ENCODE measurements at places on chromosomes 16 and 17.

- no peak for DNase-seq
Measured at GRCh38 chr16:70483426-70483825, 29.0 kb downstream of the FCSK start.

DNA sequence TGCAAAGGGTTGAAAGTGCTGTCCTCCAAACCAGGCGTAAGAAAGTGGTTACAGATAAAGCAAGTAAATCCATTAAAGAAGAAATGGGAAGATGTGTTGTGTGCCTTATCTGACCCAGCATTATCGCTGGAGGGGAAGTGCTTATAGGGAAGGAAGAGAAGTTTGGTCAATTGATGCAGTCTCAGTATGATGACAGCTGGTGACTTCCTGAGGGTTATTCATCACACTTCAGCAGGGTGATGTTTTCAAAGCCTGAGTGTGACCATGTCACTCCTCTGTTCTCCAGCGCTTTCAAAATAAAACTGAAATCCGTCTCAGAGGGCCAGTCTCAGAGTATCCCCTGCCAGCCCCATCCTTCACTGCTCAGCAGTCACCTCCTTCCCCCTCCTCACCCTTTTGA, 505.4 kb upstream of the RBFOX1 start:
- DNase-seq, result no peak

GRCh38 chr16:17827313-17827712, 356.6 kb upstream of the XYLT1 start:
- peak; percentile 62 for DNase-seq

DNA sequence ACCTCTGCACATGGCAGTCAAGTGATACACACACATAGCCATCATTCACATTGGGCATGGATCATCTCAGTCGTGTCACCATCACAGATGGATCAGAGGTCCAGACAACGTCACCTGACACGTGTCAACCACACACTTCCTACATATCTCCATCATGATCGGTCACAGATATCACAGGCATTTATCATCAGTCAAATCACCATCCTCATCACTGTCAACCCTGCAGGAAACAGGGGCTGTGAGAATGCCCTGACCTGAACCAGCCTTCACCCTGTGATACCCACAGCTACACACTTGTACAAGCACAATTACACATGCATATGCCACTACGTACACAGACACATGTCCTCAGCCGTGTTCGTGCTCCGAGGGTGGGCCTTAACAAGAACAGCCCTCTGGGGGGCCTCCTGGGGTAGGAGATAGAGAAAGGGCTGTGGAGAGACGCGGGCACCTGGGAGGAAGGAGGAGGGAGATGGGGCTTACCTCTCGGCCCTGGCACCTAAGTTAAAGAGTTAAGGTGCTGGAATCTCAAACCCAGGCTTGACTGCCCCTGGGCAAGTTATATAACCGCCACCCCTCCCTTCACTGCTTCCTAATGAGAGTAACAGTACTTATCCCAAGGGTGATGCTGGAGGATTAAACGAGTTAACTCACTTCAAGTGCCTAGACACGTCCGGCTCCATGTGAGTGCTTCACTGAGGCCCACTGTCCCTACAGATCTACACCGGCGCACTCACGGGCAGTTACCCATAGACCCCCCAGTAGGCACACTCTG, 1.1 kb downstream of the SLC12A4 start:
- peak; percentile 28 for DNase-seq

DNA sequence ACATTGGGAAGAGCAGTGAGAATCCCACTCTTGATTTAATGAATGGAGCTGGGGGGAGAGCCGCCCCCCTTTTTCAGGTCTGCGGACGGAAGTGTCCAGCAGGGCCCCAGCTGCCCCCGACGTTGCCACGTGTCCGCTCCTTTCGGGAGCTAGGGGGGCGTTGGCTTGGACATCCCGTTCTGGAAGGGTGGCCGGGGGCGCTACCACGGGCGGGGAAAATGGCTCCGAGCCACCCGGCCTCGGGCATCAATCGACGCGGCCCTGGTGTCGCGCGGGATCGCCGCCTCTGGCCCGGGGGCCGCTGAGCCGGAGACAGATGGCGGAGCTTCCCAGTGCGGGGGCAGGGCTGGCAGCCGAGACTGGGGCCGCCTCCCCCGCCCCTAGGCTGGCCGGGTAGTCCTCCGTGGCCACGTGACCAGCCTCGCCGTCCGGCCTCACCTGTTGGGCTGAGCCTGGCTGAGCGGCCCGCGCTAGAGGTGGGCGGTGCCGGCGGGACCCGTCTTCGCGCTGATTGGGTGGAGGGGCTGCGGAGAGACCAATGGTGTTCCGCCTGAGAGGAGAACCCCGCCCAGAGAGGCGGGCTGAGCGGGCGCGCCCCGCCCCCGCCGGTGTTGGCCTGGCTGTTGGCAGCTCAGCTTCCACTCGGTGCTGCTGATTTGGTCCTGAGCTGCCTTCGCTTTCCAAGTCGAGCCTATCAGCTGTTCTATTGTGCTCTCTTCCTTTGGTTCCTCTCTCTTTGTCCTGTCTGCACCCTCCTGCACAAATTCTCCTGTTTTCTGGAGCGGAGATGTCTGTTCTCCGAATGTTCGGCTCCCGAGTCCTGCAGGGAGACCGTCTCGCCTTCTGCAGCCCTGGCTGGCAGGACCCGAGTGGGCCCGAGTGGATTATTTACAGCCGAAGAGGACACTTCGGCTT, 8.3 kb downstream of the HS3ST3B1 start:
- DNase-seq, result peak; percentile 94

- no peak for DNase-seq
Measured at GRCh38 chr17:31915456-31916100, 14.1 kb upstream of the UTP6 start.

GRCh38 chr17:7440113-7440833, 961 bp downstream of the FGF11 start:
- DNase-seq, result no peak

DNA sequence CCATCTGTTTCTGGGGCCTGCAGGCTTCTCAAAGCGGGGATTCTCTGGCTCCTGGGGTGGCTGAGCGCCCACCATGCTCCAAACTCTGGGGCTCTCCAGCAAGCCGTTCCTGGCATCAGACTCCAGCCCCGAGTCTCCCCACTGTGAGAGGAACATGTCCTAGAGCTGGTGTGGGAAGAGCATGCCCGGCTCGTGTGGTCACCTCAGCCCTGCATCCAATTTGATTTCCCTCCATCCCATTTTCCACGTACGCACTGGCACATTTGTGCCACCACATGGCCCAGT, 23.2 kb upstream of the KCNJ12 start:
- DNase-seq, result no peak

DNA sequence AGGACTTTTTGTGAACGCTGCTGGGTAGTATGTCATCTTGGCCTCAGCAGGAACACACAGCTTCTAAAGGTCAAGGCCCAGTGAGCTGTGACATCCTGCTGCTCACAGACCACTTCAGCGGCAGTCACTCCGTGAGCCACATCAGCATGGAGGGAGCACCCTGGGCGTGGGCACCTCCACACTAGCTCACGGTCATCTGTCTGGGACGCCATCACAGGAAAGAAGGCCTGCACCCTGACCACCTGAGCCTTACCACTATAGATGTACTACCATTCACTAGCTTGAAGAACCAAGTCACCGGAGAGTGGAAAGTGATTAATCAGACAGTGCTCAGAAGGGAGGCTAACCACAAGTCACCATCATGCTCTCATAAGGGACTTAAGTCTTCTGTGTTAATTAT, 3.3 kb downstream of the AXIN1 start:
- DNase-seq, result no peak

GRCh38 chr16:68147444-68147843, 62.3 kb downstream of the NFATC3 start:
- no peak for DNase-seq

- DNase-seq, result no peak
Measured at GRCh38 chr17:34851961-34852540, 109.2 kb downstream of the CCT6B start.

GRCh38 chr17:39603304-39604016, 4.3 kb downstream of the NEUROD2 start:
- no peak for DNase-seq

DNA sequence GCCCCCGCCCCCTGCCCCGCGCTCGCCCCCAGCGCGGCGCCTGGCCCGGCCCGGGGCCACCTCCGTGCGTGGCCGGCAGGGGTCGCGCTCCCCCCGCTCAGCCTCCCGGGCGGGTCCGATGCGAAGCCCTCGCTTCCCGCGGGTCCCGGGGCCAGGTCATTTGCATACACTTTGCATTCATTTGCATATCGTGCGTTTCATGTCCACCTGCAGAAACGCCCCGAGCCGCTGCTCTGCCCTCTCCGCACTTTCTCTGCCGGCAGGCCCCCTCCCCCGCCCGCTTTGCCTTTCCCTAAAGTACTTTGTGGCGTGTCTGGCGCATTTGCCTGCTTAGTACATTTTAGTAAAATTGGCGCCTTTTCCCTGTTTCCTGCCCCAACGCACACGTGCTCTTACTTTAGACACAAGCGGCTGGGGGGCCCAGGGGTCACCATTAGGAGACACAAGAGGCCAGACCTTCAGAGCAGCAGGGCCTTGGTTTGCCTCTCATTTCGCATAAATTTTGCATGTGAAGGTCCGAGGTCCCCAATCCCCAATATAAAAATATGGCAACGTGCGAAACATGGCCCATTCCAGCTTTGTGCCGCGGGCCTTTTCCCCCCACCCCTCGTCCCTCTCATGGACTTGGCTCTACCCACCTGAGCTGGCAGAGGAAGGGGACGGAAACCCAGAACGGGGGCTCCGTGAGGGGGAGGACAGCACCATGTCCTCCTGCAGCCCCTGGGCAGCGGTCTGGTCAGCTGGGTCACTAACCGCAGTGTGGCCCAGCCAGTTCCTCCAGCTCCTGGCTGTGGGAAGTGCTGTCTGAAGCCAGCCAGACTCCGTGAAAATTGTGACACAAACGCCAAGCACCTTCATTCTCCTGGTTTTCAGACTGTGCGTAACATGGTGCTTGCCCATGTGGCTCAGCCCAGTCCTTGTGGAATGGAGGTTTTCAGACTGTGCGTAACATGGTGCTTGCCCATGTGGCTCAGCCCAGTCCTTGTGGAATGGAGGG, 34.8 kb downstream of the CBFA2T3 start:
- no peak for DNase-seq

- no peak for DNase-seq
Measured at GRCh38 chr17:29621751-29622194, 939 bp downstream of the CORO6 start.

GRCh38 chr16:5064915-5065314, 841 bp downstream of the C16orf89 start:
- DNase-seq, result no peak
